ENCODE measurements at places on chromosomes 4 and X. TPM values are rescaled to one million over a fixed set of nuclear protein-coding genes. Genes with fewer than 3 reads are reported as not detected.

The GPR173 gene
- 11.3 TPM for total RNA-seq

The ADGRG2 gene
- not detected for total RNA-seq

The RPS6KA6 gene
- 0.69 TPM for total RNA-seq

The FSTL5 gene
- 1.6 TPM for total RNA-seq

The TBL1X gene
- 25.3 TPM for total RNA-seq

The PNCK gene
- not detected for total RNA-seq

The F8A2 gene
- not detected for total RNA-seq

The PDE6B gene
- 1.8 TPM for total RNA-seq

The PLA2G12A gene
- total RNA-seq: 21.6 TPM

The RHOXF2B gene
- total RNA-seq: not detected

The HSD17B13 gene
- total RNA-seq: not detected

The ATOH1 gene
- not detected for total RNA-seq

DNA sequence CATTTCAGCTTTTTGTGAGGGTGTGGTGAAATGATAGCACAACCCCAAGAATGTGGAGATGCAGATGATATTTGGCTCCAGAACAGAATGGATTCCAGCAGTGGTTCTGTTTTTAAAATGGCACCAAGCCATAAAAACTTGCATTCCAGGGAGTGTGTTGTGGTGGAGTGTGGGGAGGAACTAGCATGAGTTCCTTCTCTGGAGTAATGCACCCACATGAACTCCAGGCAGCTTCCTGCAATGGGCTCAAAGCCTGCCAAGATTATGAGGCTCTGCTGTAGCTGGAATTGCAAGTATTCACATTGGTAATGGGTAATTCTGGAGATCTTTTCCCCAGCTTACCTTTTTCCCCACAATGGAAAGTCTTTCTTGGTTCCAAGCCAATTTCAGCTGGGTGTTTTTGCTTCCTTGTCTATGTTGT, 161.4 kb downstream of the RAB28 start:
- no peak for DNase-seq

GRCh38 chrX:7330971-7331746, 183.2 kb upstream of the PUDP start:
- DNase-seq: no peak

DNA sequence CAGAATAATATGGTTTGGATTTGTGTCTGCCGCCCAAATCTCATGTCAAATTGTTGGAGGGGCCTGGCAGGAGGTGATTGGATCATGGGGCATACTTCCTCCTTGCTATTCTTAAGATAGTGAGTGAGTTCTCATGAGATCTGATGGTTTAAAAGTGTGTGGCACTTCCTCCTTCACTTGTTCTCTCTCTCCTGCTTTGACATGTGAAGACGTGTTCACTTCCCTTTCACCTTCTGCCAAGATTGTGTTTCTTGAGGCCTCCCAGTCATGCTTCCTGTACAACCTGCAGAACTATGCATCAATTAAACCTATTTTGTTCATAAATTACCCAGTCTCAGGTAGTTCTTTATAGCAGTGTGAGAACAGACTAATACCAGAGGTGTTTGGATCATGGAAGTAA, 325.7 kb upstream of the GIMD1 start:
- no peak for DNase-seq

DNA sequence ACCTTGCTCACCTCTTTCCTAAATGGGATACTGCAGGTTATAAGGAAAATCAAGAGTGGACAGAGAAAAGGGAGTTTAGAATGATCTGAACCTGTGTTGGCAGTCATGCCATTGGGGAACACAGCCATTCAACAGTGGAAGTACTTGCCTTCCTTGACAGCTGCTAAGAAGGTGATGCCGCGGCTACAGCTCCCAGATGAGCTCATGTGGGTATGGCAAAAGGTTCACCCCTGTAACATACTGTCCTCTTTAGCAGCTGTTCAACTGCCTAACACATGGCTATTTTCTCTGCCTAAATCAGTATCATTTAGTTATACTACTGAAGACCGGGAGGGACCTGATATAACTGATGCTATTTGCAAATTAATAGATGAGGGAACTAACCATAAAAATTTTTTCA, 76.8 kb downstream of the DCHS2 start:
- DNase-seq: no peak

- DNase-seq: no peak
Measured at GRCh38 chr4:29046186-29046585, 1674.0 kb upstream of the PCDH7 start.

DNA sequence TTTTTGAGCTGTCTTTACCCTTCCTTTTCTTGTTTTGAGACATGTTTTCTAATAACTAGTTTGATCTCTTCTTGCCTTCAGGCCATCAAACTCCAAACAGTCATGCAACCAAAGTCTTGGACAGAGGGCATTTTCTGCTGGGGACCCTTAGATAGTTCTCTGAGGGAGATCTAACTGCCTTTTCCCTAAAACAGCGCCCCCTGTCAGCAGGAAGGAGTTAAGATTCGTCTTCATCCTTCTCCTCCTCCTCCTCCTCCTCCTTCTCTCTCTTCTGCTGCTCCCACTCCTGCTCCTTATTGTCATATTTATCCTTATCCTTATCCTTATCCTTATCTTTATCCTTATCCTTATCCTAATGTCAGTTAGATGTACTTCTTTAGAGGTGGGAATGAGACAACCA, 417.2 kb downstream of the TRAM1L1 start:
- DNase-seq: no peak

DNA sequence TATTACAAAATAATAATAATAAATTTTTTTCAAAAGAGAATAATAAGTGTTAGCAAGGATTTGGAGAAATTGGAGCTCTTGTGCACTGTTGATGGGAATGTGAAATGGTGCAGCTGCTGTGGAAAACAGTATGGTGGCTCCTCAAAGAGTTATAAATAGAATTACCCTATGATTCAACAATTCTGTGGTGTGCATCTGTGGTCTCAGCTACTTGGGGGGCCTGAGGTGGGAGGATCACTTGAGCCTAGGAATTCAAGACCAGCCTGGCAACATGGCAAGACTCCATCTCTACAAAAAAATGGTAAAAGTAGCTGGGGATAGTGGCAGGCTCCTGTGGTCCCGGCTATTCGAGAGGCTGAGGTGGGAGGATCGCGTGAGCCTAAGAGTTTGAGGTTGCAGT, 19.6 kb downstream of the MND1 start:
- DNase-seq: no peak

DNA sequence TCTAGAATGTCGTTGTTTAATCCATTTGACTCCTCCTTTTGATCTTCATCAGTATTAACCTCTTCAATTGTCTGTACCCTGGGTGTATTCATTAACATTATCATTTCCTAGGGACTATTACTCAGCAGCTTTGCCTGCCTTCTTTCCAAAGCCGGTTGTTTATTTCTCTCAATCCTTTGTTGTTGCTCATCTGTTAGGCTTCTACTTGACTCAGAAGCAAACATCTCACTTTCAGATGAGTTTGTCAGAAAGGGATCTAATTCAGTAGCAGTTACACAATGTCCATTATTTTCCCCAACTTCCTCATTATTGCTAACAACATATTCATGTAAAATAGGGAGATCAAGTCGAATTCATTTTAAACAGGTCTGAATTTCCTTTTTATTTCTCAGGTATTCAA, 22.1 kb upstream of the HSD17B10 start:
- DNase-seq: no peak

- DNase-seq: no peak
Measured at GRCh38 chr4:152515678-152516077, 20.2 kb downstream of the FBXW7 start.

DNA sequence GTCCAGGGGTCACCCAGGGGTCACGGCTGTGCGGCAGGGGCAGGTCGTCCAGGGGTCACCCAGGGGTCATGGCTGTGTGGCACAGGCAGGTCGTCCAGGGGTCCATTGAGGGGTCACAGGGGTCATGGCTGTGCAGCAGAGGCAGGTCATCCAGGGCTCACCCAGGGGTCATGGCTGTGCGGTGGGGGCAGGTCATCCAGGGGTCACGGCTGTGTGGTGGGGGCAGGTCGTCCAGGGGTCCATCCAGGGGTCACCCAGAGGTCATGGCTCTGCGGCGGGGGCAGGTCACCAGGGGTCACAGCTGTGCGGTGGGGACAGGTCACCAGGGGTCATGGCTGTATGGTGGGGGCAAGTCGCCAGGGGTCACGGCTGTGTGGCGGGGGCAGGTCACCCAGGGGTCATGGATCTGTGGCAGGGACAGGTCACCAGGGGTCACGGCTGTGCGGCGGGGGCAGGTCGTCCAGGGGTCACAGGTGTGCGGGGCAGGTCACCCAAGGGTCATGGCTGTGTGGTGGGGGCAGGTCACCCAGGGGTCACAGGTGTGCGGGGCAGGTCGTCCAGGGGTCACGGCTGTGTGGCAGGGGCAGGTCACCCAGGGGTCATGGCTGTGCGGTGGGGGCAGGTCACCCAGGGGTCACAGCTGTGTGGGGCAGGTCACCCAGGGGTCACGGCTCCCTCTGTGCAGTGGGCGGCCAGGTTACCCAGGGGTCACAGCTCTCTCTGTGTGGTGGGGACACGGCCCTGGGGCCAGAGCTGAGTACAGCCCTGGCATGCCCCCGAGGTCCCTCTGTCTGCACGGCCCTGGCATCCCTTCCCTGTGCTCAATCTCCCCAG, 16.0 kb downstream of the ATP5ME start:
- no peak for DNase-seq

DNA sequence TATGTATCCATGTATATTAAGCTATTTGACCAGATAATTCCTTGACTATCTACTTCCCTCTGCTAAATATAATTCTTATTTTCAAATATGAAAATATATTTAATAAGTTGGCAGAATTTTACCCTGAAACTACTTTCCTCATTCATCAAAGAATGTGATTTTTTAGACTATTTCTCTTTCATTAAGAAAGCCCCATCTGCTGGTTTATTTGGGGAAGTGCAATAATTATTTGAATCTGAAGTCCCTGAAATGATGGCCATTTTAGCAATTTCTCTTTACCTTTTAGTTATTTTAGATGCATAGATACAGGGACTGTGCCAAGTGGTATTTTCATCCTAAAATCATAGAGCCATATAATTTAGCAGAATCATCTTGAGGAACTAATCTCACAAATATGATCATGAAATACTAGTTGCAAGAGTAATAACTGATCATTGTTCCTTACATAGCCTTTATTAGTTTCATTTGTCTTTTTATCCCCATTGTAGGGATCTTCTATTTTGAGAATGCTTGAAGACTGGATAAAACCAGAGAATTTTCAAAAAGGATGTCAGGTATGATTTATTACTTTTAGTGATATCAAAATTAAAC, 39.0 kb downstream of the ENPEP start:
- DNase-seq: peak; percentile 45

DNA sequence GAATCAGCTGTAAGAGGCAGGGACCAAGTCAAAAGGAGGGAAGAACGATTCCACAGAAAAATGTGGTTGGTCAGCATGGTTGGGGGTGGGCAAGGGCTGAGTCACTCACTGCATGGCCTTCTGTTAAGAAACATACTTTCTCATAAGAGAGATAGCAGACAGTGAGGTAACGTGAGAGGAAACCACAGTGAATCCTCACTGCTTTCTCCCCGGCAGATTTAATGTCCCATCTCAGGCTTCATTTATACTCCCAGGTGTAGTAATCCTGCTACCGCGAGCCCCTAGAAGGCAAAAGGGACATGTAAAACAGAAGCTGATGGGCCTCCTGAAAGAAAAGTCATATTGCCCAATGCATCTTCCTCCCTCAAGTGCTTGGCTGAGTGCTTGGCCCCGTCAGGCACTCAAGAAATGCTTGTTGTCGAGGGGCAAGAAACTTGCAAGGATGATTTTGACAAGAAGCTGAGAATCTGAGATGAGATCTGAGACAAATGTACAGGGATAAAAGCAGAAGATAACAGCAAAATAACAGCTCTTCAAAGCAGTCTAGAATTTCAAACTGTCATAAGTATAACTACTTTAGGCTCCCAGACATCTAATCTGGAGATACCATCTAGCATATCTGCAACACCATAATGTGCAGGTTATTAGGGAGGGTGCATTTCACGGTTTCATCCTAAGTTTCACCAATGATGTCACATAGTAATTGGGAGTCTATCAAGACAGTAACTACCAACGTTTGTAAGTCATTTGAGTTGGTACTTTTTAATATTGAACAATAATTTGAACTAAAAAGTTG, 40.2 kb downstream of the SH3KBP1 start:
- peak; percentile 38 for DNase-seq

GRCh38 chr4:139286186-139286698, 6.2 kb upstream of the MGARP start:
- DNase-seq: no peak

DNA sequence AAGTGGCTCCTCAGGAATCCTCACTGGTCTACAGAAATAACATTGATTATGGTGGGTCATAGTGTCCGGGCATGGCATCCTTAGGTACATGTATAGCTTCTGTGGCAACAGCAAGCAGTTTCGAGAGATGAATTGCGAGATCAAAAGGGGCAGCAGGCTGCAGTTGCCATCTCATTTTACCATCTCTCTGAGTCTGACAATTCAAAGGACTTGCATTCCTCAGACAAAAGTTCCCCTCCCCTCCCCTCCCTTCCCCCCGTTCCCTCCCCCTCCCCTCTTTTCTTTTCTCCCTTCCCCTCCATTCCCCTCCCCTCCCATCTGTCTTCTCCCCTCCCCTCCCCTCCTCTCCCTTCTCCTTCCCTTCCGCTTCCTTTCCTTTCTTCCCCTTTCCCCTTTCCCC, 70.2 kb downstream of the MTNR1A start:
- no peak for DNase-seq

DNA sequence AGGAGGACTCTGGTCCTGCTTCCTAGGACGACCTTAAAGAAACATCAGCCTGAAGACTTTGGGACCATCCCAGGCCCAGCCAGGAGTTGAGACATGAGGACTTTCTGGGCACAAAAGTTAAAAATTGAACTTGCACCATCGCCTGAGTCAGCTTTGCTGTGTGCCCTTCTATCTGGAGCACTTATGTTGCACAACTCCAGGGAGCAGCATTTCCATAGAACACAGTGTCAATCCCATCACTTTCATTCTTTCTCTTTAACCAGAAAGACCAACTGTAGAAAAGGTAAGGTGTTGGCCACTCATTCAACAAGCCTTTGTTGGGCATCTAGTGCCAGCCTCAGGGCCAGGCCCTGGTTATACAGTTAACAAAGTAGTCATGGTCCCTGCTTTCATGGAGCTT, 8.6 kb upstream of the CLDN24 start:
- no peak for DNase-seq

DNA sequence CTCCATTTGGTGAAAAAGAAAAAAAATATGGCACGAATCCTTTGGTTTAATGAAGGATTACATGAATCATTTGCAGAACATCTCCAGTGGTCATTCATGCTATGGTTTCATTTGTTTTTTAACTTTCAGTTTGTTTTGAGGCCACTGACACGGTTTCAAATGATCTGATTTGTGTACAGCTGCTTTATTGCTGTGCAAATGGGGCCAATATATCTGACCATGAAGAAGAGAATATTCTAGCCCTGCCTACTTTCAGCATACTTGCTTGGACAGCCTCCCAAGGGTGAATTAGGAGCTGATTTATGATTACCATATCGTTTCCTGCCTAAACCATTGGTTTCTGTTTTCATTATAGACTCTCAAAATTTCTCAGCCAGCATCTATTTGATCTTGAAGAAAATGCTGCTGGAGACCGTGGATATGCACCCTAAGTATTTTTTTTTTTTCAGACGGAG, 30.7 kb downstream of the SPARCL1 start:
- DNase-seq: no peak

GRCh38 chr4:17664755-17665154, 50.3 kb downstream of the MED28 start:
- no peak for DNase-seq

GRCh38 chrX:105653891-105654290, 168.4 kb upstream of the NRK start:
- no peak for DNase-seq
